ENCODE measurements at places on chromosomes 1 and 21.

GRCh38 chr1:7386226-7387052, 384.7 kb upstream of the VAMP3 start:
- DNase-seq, result no peak

- no peak for DNase-seq
These were observed 34.9 kb downstream of the PRKCZ start for GRCh38 chr1:2085080-2085479.

- no peak for DNase-seq
These were observed 178.6 kb downstream of the SLC45A1 start for GRCh38 chr1:8496473-8496872.

GRCh38 chr21:17611414-17612022, 1.2 kb downstream of the BTG3 start:
- peak; percentile 63 for DNase-seq

Data from effector CD8-positive, alpha-beta T cell (primary cell).